ENCODE measurements at places on chromosomes 6 and 20.

- H3K27ac ChIP-seq = no peak overlapping the region
- no peak for DNase-seq
- H3K27me3 ChIP-seq = peaks cover 38% of the 10 kb centered on the region
- no peaks in the 10 kb centered on the region for H3K36me3 ChIP-seq
- H3K4me1 ChIP-seq = peaks cover 2% of the 10 kb centered on the region
- H3K4me3 ChIP-seq = no peak overlapping the region
Measured at GRCh38 chr20:63023936-63024571, 17.3 kb upstream of the BHLHE23 start.

- no peak for DNase-seq
- H3K27ac ChIP-seq = no peak overlapping the region
- peaks cover 4% of the 10 kb centered on the region for H3K36me3 ChIP-seq
- H3K4me1 ChIP-seq = peaks cover 3% of the 10 kb centered on the region
Measured at GRCh38 chr6:90488816-90489215, 98.1 kb downstream of the MAP3K7 start.

DNA sequence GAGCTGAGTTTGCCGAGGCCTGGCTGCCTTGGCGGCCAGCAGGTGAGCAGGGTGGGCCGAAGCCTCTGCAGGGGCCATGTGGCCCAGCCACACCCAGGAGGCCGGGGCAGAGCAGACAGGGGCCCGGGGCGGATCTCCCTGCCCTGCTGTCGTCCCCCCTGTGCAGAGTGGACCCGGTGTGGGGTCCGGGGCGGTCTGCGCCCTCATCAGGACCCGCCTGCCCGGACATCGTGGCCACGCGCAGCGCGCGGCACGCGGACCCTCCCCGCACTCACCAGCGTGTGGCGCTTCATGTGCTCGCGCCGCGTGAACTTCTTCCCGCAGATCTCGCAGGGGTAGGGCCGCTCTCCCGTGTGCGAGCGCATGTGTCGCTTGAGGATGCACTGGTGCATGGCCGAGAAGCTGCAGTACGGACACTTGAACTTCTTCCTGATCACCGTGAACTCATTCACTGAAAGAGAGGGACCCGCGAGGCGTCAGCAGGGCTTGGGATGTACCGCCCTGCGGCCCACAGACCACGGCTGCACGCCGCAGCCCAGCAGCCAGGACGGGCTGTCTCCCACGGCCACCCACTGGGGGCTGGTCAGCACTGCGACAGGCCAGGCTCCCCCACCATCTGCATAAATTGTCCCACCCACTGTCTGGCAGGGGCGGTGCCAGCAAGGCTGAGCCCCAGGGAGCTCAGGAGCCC is 13.0 kb downstream of the SLC2A4RG start:
- H3K4me1 ChIP-seq = no peaks in the 10 kb centered on the region
- no peak for DNase-seq
- H3K27me3 ChIP-seq = peaks cover 4% of the 10 kb centered on the region

DNA sequence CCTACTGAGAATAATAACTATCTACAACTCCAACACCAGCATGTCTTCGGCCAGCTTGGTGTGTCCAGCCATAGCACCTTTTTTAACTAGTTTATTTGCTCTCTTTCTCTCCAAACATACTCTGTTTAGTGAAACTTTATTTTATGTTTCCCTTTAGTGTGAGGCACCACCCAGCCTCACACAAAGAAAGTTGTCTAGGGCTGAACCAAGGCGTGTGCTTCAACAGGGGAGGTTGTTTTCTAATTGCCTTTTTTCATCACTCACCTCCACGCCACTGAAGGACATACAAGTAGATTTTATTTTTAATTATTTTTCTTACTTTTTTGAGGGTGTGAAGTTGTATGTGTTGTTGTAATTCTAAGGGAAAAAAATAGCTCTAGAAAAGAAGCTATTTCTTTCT is 125.6 kb upstream of the MARCKS start:
- no peak overlapping the region for H3K27ac ChIP-seq
- H3K36me3 ChIP-seq = no peaks in the 10 kb centered on the region
- no peaks in the 10 kb centered on the region for H3K27me3 ChIP-seq
- no peak overlapping the region for H3K4me3 ChIP-seq
- peaks cover 8% of the 10 kb centered on the region for H3K4me1 ChIP-seq

DNA sequence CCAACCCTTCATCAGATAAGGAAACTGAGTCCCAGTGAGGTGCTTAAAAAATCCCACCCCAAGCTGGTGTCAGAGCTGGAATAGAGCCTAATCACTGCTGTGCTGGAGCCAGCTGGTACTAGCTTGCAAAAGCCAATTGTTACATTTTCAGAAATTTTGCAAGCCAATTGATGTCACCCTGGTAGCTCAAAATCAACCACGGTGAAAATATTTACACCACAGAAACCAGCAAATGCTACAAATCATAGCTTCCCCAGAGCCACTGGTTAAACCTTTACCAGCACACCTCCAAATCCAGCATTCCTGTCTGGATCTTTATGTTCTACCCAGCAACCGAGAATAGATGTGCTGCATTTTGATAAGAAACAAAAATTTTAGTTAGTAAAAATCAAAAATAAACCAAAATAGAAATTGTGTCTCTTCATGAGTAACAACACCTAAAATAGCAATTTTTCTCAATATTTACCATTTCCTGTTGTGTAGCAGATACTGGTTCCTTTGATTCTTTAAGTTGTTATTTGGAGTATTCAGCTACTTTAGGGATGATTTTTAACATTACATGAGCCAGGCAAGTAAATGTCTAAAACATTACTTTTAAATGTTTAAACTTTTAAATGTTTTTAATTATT is 7.2 kb upstream of the LCA5 start:
- H3K4me1 ChIP-seq = peaks cover 3% of the 10 kb centered on the region
- DNase-seq = no peak
- H3K27ac ChIP-seq = peak overlapping the region; percentile 3
- peaks cover 2% of the 10 kb centered on the region for H3K27me3 ChIP-seq
- H3K4me3 ChIP-seq = no peak overlapping the region
- H3K36me3 ChIP-seq = no peaks in the 10 kb centered on the region

- no peaks in the 10 kb centered on the region for H3K4me1 ChIP-seq
- no peak overlapping the region for H3K27ac ChIP-seq
- no peaks in the 10 kb centered on the region for H3K36me3 ChIP-seq
- no peaks in the 10 kb centered on the region for H3K27me3 ChIP-seq
- no peak overlapping the region for H3K4me3 ChIP-seq
Measured at GRCh38 chr6:51098791-51099190, 280.1 kb downstream of the TFAP2B start.

- H3K4me3 ChIP-seq = no peak overlapping the region
- peaks cover 16% of the 10 kb centered on the region for H3K4me1 ChIP-seq
- H3K27me3 ChIP-seq = no peaks in the 10 kb centered on the region
- H3K27ac ChIP-seq = no peak overlapping the region
- no peaks in the 10 kb centered on the region for H3K36me3 ChIP-seq
Measured at GRCh38 chr6:72769459-72770125, 147.7 kb downstream of the KCNQ5 start.

GRCh38 chr20:63738687-63739129 is 868 bp upstream of the SLC2A4RG start:
- H3K36me3 ChIP-seq = peaks cover 7% of the 10 kb centered on the region
- H3K4me1 ChIP-seq = peaks cover 10% of the 10 kb centered on the region
- no peak overlapping the region for H3K27ac ChIP-seq
- H3K4me3 ChIP-seq = peak overlapping the region; percentile 66
- H3K27me3 ChIP-seq = no peaks in the 10 kb centered on the region
- DNase-seq = no peak

DNA sequence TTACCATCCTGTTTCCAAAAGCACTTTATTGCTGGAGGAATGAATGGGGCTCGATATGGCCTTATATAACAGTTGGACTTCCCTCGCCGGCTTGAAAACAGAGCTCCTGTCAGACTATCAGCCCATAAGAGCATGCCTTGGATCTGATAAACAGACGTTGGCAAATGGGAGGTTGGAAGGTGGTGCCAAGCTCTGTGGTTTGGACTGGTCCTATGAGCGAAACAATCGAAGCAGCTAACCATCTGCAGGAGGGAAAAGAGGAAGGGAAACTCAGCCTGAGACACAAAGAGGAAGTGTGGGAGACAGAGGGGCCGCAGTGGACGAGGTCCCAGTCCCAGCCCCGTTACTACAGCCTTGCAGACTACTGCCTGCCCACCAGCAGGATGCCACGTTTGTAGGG is 92.9 kb downstream of the TFAP2C start:
- no peaks in the 10 kb centered on the region for H3K4me1 ChIP-seq
- H3K27me3 ChIP-seq = peaks cover 3% of the 10 kb centered on the region
- no peaks in the 10 kb centered on the region for H3K36me3 ChIP-seq
- H3K27ac ChIP-seq = no peak overlapping the region

DNA sequence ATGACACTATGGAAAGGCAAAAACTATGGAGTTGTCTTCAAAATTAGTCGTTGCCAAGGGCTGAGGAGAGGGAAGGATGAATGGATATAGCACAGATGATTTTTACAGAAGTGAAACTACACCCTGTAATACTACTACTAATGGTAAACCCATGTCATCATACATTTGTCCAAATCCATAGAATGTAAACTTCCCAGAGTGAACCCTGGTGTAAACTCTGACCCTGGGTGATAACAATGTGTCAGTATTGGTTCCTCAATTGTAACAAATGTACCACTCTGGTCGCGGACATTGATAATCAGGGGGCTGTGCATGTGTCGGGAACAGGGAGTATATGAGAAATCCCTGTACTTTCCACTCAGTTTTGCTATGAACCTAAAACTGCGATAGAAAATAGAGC is 72.2 kb downstream of the CNBD2 start:
- no peaks in the 10 kb centered on the region for H3K4me1 ChIP-seq
- no peak for DNase-seq
- no peak overlapping the region for H3K4me3 ChIP-seq
- H3K27me3 ChIP-seq = no peaks in the 10 kb centered on the region
- H3K27ac ChIP-seq = no peak overlapping the region

DNA sequence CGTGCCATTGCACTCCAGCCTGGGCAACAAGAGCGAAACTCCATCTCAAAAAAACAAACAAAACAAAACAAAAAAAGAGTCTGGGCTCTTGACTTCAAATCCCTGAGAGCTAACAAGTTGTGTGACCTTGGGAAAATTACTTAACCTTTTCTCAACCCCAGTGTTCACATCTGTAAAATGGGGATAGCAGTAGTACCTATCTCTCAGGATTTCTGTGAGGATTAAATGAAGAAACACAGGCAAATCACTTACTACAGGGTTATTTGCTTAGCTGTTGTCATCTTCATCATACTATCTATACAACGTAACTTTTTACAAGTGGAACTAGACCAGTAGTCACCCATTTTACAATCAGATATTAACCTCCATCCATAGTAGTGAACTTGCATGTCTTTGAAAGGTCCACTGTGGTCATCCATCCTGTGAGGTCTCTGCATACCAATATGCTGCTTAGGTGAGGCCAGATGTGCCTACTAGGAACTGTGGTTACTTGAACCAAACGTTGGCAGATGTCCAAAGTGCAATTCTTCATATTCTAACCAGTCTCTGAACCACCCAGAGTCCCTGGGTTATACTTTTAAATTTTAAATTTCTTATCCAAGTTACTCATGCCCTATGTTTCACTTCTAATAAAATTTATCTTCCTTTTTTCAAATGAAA is 128.9 kb upstream of the BEND3 start:
- peaks cover 5% of the 10 kb centered on the region for H3K36me3 ChIP-seq
- no peaks in the 10 kb centered on the region for H3K4me1 ChIP-seq
- DNase-seq = no peak
- no peak overlapping the region for H3K27ac ChIP-seq

- H3K4me3 ChIP-seq = no peak overlapping the region
- no peaks in the 10 kb centered on the region for H3K36me3 ChIP-seq
- H3K27ac ChIP-seq = no peak overlapping the region
- DNase-seq = no peak
Measured at GRCh38 chr20:57283860-57284259, 17.4 kb upstream of the BMP7 start.

DNA sequence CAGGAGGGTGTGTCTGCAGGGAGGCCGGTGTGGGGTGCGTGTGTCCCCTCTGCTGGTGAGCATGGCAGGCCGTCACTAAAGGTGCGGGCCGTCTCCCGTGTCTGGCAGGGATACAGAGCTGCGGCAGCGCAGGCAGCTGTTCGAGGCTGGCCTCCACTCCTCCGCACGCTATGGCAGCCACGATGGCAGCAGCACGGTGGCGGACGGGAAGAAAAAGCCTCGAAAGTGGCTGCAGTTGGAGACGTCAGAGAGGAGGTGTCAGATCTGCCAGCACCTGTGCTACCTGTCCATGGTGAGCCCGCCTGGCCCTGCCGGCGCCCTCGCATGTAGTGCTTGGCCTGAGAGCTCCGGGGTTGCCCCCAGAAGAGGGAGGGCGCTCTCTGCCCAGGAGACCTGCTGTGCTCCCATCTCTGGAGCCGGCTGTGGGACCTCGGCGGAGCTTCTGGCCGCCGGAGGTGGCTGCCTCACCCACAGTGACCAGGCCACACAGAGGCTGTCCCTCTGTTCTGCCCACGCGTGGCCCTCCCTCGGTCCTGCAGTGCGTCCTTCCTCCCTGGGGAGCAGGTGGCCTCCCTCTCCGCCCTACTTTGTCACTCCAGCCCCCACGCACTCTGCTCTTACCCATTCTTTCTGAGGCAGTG is 149.6 kb downstream of the DTNBP1 start:
- H3K4me3 ChIP-seq = no peak overlapping the region
- peaks cover 2% of the 10 kb centered on the region for H3K4me1 ChIP-seq
- DNase-seq = no peak
- H3K27ac ChIP-seq = peak overlapping the region; percentile 83
- H3K27me3 ChIP-seq = no peaks in the 10 kb centered on the region
- peaks cover 41% of the 10 kb centered on the region for H3K36me3 ChIP-seq

DNA sequence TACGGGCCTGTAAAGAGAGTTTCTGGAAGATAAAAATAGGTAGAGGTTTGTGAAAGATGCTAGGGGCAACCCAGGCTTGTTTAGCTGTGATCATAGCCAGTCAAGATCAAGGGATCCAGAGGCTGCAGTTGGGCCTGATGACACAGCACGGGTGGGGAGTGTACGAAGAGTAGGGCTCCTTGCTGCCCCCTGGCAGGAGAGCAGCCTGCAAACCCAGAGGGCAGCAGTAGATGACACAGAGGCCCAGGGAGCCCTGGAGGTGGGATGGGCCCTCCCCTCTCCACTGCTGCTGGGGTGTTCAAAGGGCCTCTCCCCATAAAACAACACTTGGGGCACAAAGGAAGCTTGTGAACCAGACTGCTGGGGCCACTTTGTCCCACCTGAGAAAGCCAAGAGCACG is 47.2 kb downstream of the VEGFA start:
- no peak for DNase-seq
- H3K4me3 ChIP-seq = no peak overlapping the region
- H3K4me1 ChIP-seq = peaks cover 2% of the 10 kb centered on the region
- H3K27ac ChIP-seq = no peak overlapping the region

GRCh38 chr6:39048481-39049399 is at the start of gene GLP1R:
Gene GLP1R (plus strand): TSS chr6:39048781. CDS start chr6:39048841, 60 bp downstream.
- no peak for DNase-seq
- H3K4me3 ChIP-seq = peak within 1 kb of the TSS; percentile 70

GRCh38 chr6:68740828-68741500 is 105.9 kb downstream of the ADGRB3 start:
- peaks cover 2% of the 10 kb centered on the region for H3K4me1 ChIP-seq
- H3K4me3 ChIP-seq = no peak overlapping the region
- no peak for DNase-seq
- H3K36me3 ChIP-seq = no peaks in the 10 kb centered on the region

- no peaks in the 10 kb centered on the region for H3K4me1 ChIP-seq
- H3K27ac ChIP-seq = no peak overlapping the region
- H3K27me3 ChIP-seq = no peaks in the 10 kb centered on the region
- no peaks in the 10 kb centered on the region for H3K36me3 ChIP-seq
- no peak for DNase-seq
Measured at GRCh38 chr6:74167511-74167910, 471.5 kb downstream of the CD109 start.

GRCh38 chr6:166907373-166907841 is 48.9 kb downstream of the RNASET2 start:
- H3K27me3 ChIP-seq = no peaks in the 10 kb centered on the region
- H3K4me3 ChIP-seq = peak overlapping the region; percentile 78
- DNase-seq = no peak
- H3K4me1 ChIP-seq = peaks cover 55% of the 10 kb centered on the region

GRCh38 chr6:142412241-142412640 is 110.4 kb downstream of the ADGRG6 start:
- no peak overlapping the region for H3K27ac ChIP-seq
- H3K4me3 ChIP-seq = no peak overlapping the region
- H3K27me3 ChIP-seq = peaks cover 2% of the 10 kb centered on the region
- no peaks in the 10 kb centered on the region for H3K36me3 ChIP-seq
- DNase-seq = no peak
